ENCODE measurements at places on chromosomes 5 and 9. TPM values are rescaled to one million over a fixed set of nuclear protein-coding genes. Genes with fewer than 3 reads are reported as not detected.

Gene CA9
- 0.81 TPM for total RNA-seq

Gene TMEFF1
- total RNA-seq: 0.54 TPM

Gene RGS3
- total RNA-seq: 34.7 TPM

Gene ADRB2
- total RNA-seq: 3.0 TPM

Gene PTGER4
- total RNA-seq: 323 TPM

Gene IFNA21
- not detected for total RNA-seq

Gene PCDHA10
- total RNA-seq: under 0.01 TPM

Gene CDH9
- 2.7 TPM for total RNA-seq

Gene HAVCR1
- 0.54 TPM for total RNA-seq

Gene GZMA
- total RNA-seq: not detected

Gene CDKN2A
- 0.27 TPM for total RNA-seq

DNA sequence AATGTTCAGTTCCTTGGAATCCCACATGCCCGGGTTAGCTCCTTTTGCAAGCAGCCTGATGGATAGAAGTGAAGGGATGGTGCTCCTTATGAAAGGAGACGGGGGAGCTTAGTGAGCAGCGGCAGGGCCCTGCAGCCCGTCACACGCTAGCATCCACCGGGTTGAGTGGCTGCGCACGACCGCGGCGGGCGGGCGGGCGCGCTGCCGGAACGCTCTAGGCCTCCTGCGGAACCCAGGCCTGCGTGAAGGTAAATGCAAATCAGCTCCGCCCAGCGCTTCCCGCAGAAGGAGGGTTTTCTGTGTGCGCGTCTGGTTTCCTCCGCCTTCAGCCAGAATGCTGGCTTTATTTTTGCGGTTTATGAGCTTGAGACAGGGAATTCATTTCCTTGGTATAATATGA lies 19.8 kb downstream of the IL12B start:
- no peak for DNase-seq

DNA sequence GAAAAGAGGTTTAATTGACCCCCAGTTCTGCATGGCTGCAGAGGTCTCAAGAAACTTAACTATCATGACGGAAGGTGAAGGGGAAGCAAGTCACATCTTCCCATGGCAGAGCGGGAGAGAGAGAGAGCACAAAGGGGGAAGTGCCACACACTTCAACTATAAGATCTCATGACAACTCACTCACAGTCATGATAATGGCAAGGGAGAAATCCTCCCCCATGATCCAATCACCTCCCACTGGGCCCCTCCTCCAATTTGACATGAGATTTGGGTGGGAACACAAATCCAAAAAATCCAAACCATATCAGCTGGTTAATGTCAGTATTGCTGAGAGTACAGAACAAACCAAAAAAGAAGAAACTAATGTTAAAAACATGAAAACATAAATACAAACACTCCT lies 120.2 kb downstream of the STARD4 start:
- DNase-seq: no peak

GRCh38 chr5:169302491-169303118 lies 1.7 kb upstream of the SLIT3 start:
- peak; percentile 70 for DNase-seq

- no peak for DNase-seq
These were observed 18.1 kb upstream of the SCAI start for GRCh38 chr9:125161284-125161918.

DNA sequence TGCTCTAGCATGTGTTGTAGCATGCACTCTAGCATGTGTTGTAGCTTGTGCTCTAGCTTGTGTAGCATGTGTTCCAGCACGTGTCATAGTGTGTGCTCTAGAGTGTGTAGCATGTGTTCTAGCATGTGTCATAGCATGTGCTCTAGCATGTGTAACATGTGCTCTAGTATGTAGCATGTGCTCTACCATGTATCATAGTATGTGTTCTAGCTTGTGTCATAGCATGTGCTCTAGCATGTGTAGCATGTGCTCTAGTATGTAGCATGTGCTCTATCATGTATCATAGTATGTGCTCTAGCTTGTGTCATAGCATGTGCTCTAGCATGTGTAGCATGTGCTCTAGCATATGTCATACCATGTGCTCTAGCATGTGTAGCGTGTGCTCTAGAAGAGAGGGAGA lies 255.3 kb downstream of the ICE1 start:
- DNase-seq: no peak

GRCh38 chr5:110838961-110839360 lies 100.2 kb downstream of the SLC25A46 start:
- DNase-seq: no peak

DNA sequence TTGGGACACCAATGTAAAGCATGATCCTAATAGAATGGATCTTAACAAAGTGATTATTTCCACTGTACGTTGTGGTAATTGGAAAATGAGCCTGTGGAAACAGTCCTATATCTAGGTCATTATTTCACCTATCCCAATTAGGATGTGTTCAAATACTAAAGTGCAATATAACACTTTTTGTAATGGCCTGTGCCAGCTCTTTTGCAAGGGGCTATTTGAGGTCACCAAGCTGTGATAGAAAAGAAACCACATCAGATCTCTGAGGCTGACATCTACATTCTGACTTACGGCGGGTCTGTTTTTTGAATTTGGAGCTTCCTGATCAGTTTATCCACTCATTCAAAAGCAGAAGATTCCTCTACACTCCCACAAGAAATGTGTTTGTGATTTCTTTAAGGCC lies 150.0 kb downstream of the TLE1 start:
- no peak for DNase-seq

GRCh38 chr9:133735415-133735775 lies 2.8 kb downstream of the SARDH start:
- no peak for DNase-seq

- peak; percentile 63 for DNase-seq
These were observed 32.9 kb upstream of the CDK20 start for GRCh38 chr9:88007291-88007650.

GRCh38 chr9:89305868-89306267 lies 5.1 kb upstream of the CKS2 start:
- DNase-seq: no peak

DNA sequence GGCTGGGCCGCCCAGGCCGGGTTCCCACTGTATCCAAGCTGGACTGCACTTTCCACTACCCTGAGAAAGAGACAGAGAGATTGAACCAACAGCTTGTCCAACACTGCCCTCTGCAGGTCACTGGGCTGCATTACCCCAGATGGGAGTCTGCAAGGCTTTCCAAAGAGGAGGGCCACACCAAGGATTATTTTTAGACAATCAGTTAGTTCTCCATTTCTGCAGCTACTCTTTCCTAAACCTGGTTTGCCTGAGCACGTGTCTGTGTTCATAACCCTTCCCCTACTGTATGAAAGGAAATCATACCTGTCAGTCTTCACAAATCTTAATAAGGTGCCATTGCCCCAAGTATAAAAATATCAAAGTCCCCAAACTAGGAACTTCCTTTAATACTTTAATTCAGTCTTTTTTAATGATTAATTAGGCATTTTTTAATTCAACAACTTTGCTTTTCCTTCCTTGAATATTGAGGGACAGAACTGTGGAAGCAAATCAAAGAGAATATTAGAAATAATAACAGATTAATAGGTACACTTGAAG lies 13.4 kb upstream of the FGF1 start:
- peak; percentile 71 for DNase-seq

DNA sequence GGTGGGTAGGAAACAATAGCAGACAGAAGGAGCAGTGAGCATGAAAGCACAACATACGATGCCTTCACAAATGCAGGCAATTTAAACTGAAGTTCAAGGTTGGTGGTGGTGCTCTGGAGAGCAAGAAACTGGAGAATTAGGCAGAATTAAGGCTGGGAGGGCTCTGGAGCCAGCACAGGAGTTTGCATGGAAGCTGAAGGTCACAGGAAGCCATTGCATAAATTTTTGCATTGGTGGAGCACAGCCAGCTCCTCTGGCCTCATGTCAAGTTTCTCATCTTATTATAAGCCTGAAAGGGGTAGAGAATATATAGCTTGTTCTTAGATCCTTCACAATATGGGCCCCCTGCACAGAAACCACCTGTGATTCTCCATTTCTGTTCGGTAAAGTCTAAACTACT lies 207.4 kb downstream of the PAPPA start:
- DNase-seq: no peak

DNA sequence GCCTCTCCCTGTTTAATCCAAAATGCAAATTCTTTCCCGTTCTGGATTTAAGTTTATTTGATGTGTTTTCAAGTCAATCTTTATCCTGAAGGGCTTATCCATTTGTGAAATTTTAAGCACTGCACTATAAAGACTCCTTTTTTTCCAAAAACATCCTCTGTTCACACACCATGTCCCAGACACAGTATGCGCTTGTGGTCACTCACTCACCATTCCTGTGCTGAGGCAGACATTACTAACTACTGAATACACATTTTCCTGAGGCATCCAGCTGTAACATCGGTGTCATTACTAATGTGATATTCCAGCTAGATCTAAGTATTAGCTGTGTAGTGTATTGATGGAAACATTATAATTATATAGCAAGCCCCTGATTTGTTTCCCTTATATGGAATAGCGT lies 298.4 kb downstream of the KCTD16 start:
- no peak for DNase-seq

- no peak for DNase-seq
These were observed 71.5 kb upstream of the ELL2 start for GRCh38 chr5:96033116-96033515.

DNA sequence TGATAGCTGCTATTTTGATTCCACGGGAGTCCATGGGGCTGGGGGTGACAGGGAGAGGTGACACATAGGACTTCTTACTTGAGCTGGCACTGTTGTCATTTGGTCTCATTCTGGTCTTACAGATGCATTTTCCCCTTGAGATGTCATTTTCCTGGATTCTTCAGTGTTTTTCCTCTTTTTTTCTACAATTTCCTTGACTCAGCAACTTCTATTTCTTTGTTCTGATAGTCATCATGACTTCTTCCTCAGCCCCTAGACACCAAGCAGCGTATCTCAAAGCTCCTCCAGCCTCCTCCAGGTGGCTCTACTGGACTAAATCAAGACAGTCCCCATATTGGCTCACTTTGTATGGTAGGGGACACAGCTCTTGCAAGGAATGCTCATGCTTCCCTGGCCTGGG lies 16.5 kb downstream of the LVRN start:
- DNase-seq: no peak

DNA sequence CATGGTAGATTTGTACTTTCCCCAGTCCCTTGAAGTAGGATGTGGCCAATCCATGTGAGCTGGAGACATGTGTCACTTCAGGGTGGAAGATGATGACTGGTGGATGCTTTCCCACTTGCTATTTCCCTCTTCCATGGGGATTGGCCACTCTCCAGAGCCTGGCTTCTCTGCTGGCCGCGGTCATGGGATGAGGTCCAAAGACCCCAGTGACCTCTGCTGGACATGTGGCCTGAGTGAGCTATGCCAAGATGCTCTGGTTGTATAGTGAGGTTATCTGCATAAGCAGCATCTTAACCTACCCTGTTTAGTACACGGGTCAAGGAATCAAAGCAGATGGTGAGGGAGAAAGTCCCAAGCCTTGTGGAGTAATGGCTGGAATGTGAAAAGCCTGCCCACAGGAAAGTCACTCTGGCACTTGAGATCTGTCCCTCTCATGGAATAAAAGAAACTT lies 47.1 kb downstream of the SH3PXD2B start:
- no peak for DNase-seq

DNA sequence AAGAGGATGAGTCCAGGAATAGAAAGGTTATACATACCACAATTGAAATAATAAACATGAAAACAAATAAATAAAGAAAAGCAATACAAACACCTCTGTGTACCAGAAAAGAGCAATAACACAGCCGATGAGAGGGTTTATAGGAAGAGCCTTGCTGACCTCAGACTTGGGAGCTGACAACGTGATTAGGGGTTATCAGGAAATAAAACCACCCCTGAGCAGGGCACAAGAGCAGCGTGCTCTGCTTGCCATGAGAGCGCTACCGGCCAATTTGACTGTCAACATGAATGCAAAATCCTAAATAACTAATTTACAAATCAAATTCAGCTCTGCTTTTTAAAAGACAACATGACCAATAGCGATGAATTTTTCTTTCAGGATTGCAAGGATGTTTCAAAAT lies 2.6 kb upstream of the FREM1 start:
- DNase-seq: no peak

GRCh38 chr5:15904899-15905830 lies 274.4 kb downstream of the MARCHF11 start:
- DNase-seq: no peak

GRCh38 chr5:172910828-172911627 lies 48.2 kb upstream of the RPL26L1 start:
- DNase-seq: no peak

DNA sequence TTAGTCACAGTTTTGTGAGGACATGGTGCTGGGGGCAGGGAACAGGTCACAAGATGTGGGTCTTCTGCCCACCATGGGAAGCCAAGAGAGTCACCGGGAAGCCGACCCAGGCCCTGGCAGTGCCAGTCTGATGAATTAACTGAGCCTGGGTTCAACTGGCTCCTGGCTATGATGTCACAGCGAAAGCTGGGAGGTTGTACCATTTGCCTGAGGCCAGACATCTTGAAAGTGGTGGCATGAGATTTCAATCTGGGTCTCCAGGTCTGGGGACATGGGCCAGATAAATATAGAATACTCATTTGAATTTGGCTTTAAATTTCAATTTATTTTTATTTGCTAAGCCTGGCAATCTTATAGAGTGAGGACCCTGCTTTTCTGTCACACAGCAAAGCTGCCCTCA lies 280.9 kb downstream of the NSG2 start:
- no peak for DNase-seq

DNA sequence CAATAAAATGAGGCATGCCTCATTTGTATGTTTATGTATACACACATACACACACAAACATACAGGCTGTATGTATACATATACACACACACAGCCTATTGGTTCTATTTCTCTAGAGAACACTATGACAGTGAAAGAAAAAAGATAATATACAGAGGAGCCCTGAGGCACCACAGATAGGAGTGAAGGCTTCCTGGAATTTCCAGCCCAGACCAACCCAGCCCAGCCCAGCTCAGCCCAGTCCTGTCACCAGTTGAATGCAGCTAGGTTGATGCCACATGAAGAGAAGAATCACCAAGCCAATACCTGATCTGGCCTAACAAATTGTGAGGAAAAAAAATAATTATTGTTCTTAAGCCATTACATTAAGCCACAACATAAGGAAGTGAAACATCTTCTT lies 126.9 kb upstream of the PDE4D start:
- no peak for DNase-seq

GRCh38 chr9:133767625-133768024 lies 29.5 kb upstream of the SARDH start:
- DNase-seq: no peak

DNA sequence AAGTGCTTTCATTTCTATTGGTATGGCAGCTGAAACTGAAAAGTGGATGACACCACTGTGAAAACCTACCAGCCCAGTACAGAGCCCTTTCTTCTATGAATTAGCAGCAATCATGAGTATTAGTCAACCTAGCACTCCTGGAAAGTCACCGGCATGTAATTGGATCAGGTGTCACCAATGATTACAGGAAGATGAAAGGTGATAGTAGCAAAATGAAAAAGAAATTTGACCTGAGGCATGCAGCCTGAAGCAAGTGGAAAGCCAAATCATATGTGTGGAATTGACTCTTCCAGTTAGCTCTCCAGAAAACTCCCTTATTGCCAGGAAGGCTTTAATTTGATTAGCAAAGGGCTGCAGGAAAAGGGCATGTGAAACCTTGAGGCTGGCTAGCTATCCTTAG lies 81.2 kb upstream of the NAA35 start:
- no peak for DNase-seq

- no peak for DNase-seq
These were observed 18.1 kb downstream of the LRRC70 start for GRCh38 chr5:62596691-62597090.

GRCh38 chr9:34079181-34079580 lies 30.5 kb upstream of the UBAP2 start:
- no peak for DNase-seq

GRCh38 chr9:135410421-135410820 lies 69.2 kb upstream of the PPP1R26 start:
- DNase-seq: no peak
